EL (cell line): ENCODE measurements at places on chromosomes 16 and 17.
A peak's percentile ranks its signal among the peaks of the same experiment; 100 is the strongest.

DNA sequence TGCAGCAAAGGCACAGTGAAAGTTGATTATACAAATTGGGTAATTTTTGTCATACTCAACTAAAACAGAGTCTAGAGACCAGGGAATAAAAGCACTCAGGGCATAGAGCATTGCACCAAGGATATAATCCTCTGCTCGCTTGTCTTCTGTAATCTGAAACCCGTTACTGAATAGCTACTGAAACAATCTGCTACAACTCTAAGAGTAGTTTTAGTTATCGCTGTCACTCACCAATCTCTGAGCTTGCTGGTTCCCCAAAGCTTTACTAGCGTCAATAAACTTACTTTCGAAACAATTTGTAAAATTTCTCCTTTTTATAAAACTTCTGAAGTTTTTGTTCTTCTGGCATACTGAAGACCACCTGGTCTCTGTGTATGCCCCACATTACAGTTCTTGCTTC lies 22.9 kb upstream of the SLC35G3 start:
- DNase-seq: no peak

GRCh38 chr17:61009663-61010062 lies 332.0 kb downstream of the BCAS3 start:
- DNase-seq: peak; percentile 3

DNA sequence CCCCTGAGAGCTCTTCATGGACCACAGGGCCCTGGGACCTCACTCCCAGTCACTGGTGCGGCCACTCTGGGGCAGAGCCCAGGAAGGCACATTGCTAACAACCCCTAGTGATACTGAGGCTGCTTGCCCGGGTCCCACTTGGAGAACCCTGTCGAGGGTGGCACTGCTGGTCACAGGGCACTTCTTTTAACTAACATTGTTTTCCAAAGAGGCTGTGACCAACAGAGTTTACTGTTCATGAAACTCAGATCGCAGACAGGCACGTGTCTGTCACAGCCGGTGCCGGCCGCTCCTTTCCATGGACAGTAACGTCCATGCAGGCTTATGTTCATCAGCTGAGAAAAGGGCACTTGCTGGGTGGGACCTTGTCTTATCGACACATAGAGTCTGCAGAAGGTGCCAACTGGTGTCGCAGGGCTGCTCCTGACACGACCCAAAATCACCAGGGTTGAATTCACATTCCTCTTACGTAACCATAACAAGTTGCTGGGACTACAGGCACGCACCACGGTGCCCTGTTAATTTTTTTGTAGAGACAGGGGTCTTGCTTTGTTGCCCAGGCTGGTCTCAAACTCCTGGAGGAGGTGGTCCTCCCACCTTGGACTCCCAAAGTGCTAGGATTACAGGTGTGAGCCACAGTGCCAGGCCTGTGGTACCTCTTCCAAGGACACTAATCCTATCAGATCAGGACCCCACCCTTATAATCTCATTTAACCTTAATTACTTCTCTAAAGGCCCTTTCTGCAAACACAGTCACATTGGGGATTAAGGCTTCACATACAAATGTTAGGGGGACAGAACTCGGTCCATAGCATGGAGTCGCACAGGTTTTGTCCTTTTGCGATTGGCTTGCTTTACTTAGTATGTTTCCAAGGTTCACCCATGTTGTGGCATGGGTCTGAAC lies 1.2 kb upstream of the ZC3H18 start:
- DNase-seq: no peak

DNA sequence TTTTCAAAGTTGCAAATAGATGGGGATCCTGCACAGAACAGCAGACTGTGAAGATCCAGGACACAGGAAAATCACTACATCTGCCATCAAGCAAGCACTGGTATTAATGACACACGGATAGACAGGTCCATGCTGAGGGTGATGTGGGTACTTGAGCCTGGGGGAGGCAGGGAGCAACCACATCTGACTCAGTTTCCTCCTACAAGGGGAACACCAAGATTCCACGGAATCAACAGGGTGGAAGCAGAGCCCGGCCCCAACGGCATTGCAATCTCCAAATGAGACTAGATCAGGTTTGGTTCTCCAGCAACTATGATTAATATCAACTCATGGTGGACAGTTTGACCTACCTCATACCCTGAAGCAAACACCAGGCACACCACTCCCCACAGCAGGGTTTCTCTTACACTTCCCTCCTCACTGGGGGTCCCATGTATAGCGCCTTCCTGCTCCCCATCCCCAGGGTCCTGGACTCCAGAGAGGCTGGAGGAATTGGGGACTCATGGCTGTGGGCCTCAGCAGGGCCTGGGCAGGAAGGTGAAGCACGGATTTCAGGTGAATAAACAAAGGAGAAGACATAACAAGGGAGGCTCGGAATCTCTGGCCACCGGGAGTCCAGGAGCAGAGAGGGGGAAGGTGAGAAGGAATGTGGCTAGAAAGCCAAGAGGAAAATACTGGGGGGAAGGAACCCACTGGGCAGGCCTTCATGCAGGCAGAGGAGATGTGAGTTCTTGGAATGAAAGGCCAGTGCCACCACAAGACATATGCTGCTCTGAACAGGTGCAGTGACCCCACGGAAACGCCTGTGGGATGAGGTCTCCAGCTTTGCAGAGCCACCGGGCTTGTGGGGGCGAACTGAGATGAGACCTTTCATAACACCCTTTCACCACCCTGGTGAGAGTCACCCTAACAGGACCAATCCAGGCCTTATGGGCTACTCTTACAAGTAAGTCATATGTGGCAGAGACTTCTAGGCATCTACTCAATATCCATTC lies 29.5 kb upstream of the PIK3R6 start:
- DNase-seq: no peak

DNA sequence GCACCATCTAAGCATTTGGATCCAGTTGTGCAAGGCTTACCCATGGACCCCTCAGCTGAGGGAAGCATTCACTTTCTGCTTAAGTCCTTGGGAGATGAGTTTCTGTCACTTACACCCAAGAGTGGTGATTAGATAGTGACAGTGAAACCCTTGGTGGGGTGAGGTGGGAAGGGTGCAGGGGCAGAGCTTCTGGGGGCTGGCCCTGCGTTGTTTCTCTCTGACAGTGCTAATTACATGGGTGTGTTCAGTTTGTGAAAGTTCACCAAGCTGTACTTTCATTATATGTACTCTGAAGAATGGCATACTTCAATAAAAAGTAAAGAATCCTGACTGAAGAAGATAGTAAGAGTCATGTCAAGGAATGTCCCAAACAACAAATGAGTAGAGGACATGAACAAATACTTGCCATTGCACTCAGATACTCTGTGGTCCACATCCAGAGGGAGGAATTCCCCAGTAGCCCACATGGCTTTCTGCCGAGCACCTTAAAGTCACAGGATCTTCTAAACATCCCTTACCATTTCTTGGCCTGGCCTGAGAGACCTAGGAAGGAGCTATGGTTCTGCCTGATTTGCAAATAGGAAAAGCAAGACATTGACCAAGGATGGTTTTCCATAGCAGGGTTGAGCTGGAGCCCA lies 8.4 kb downstream of the CHST6 start:
- no peak for DNase-seq

DNA sequence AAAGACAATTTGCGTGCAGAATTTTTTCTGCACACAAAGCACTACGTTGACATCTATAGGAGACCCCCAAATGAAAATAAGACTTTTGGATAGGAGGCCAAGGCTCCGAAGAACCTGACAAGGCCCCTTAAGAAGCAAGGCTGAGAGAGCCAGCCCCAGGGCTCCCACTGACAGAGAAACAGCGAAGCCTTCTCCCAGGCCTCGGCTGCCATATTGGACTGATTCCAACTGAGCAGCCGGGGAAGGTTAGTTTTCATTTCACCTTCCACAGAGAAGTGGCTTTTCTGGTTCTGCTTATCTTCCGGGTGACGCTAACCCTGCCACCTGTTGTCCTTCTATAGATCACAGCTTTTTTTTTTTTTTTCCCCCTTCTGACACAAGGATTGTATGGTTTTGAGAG lies 356.7 kb downstream of the SOX9 start:
- no peak for DNase-seq

DNA sequence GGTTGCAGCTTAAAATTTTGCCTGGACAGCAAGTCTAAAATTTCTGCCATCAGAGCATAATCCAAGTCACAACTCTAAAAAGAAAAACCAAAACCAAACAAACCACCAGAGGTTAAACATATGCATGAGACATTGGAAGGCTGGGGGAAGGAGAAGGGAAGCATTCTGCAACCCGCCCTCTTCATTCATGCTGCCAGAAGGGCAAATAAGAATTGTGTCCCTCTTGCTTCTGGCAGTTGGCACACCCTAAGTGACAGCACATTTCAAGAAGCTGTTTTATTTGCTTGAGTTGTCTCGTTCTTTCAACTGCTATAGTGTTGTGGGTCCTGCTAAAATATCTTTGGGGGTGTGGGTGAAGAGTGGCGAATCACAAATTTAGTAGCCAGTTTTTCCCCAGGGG lies 99.6 kb downstream of the SKAP1 start:
- no peak for DNase-seq

- DNase-seq: no peak
Measured at GRCh38 chr16:11224894-11225676, 30.9 kb downstream of the SOCS1 start.

- no peak for DNase-seq
Measured at GRCh38 chr17:6426356-6427101, 8.4 kb downstream of the AIPL1 start.
